Stimulated activated CD4-positive, alpha-beta T cell treated with anti-CD3 and anti-CD28 coated beads, Interleukin-1b, Interleukin-23, amount 100 ng/mL, for 1 hour (primary cell): ENCODE measurements at places on chromosomes 12 and 14.

- no peak for DNase-seq
Measured at GRCh38 chr14:102729825-102730224, 47.4 kb upstream of the TRAF3 start.

- DNase-seq, result no peak
Measured at GRCh38 chr14:35342489-35343010, 50.4 kb downstream of the PSMA6 start.

GRCh38 chr14:54189333-54189732, 207.5 kb upstream of the CDKN3 start:
- DNase-seq, result no peak

- DNase-seq, result no peak
Measured at GRCh38 chr12:66188584-66189485, at the start of gene IRAK3. TSS of gene IRAK3 (plus strand) at chr12:66189214. CDS start at chr12:66189300, 86 bp downstream.
